ENCODE measurements at places on chromosomes 16 and 17. TPM values are rescaled to one million over a fixed set of nuclear protein-coding genes. Genes with fewer than 3 reads are reported as not detected.

Gene PLEKHH3
- total RNA-seq, result 33.8 TPM

Gene MEIOB
- total RNA-seq, result not detected

Gene COASY
- total RNA-seq, result 33.1 TPM

Gene CCL1
- not detected for total RNA-seq

Gene TPSG1
- total RNA-seq, result not detected

Gene OTOP2
- not detected for total RNA-seq

Gene SCPEP1
- total RNA-seq, result 12.2 TPM

Gene ZFHX3
- total RNA-seq, result 28.9 TPM

Gene CDH3
- total RNA-seq, result not detected

Gene INCA1
- 3.2 TPM for total RNA-seq

DNA sequence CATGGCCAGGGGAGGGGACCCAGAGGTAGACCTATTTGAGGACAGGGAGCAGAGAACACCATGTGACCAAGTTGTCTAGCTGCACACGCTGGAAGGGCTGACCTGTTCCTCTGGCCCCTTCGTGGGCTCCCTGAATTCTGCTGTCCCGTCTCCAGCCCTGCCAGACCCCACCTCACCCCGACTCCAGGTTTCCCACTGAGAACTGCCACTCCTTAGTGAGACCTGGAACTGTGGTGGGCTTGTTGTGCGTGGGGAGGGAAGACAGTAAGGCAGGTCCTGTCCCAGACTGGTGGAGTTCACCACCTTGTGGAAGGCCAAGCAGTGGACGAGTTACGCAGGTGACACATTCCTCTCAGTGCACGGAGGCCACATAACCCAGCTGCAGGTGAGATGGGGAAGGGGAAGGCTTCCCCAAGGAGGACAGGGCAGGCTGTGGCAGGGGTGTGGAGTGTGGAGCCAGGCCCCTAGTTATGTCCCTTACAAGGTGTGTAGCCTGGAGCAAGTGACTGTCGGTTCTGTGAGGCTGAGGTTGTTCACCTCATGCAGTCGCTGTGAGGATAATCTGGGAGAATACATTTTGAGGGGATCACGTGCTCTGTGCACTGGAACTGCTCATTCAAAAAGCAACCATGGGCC is 54.7 kb downstream of the USP22 start:
- no peak overlapping the region for H3K4me3 ChIP-seq
- H3K27me3 ChIP-seq, result no peaks in the 10 kb centered on the region
- H3K36me3 ChIP-seq, result no peaks in the 10 kb centered on the region
- no peaks in the 10 kb centered on the region for H3K4me1 ChIP-seq

GRCh38 chr16:31200821-31201568 is 1.6 kb downstream of the PYCARD start:
- no peaks in the 10 kb centered on the region for H3K27me3 ChIP-seq
- H3K27ac ChIP-seq, result no peak overlapping the region
- H3K4me1 ChIP-seq, result peaks cover 11% of the 10 kb centered on the region
- no peak for DNase-seq
- H3K36me3 ChIP-seq, result no peaks in the 10 kb centered on the region

DNA sequence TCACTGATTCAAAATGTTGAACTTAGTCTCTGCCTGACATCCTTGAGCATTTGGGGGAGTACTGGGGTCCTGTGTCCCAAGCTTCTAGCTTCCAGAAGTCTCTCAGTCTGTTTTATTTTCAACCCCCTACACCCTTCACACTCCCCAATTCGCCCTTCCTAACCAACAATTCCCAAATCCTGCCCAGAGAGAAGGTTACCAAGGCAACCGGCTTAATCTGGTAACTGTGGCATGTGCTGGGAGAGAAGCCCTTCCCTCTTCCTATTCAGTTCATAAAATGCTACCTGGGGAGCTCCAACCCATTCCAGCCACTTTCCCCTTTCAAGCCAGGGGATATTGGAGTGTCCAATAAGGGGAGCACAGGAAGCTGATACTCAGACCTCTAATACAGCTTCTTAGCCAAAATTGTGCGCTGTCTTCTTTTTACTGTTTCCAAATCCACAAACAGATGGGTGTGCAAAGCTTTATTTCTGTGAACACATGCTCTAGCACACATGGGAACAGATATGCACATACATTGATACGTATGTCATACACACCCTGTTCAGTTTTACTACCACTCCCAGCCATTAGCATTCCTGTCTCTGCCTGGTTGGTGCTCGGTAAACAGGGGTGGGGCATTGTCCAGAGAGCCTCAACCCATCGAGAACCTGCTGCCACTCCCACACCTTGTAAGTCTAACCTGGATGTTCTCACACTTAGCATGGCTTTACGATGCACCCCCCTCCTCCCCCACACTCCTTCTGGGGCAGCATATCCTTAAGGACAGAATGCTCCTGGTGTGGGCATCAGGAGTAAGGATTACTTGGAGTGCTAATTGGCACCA is 1.1 kb upstream of the RAPGEFL1 start:
- no peak for DNase-seq
- H3K27ac ChIP-seq, result no peak overlapping the region
- peaks cover 2% of the 10 kb centered on the region for H3K36me3 ChIP-seq
- no peaks in the 10 kb centered on the region for H3K27me3 ChIP-seq
- no peak overlapping the region for H3K4me3 ChIP-seq
- peaks cover 2% of the 10 kb centered on the region for H3K4me1 ChIP-seq

- no peak overlapping the region for H3K27ac ChIP-seq
- no peaks in the 10 kb centered on the region for H3K36me3 ChIP-seq
- H3K27me3 ChIP-seq, result no peaks in the 10 kb centered on the region
- peak overlapping the region; percentile 1 for H3K4me3 ChIP-seq
Measured at GRCh38 chr17:43400943-43401717, 2.3 kb downstream of the ARL4D start.

- no peaks in the 10 kb centered on the region for H3K27me3 ChIP-seq
- no peaks in the 10 kb centered on the region for H3K36me3 ChIP-seq
- no peak overlapping the region for H3K4me3 ChIP-seq
- no peak for DNase-seq
- no peaks in the 10 kb centered on the region for H3K4me1 ChIP-seq
Measured at GRCh38 chr17:12865769-12866168, 76.5 kb downstream of the ARHGAP44 start.

DNA sequence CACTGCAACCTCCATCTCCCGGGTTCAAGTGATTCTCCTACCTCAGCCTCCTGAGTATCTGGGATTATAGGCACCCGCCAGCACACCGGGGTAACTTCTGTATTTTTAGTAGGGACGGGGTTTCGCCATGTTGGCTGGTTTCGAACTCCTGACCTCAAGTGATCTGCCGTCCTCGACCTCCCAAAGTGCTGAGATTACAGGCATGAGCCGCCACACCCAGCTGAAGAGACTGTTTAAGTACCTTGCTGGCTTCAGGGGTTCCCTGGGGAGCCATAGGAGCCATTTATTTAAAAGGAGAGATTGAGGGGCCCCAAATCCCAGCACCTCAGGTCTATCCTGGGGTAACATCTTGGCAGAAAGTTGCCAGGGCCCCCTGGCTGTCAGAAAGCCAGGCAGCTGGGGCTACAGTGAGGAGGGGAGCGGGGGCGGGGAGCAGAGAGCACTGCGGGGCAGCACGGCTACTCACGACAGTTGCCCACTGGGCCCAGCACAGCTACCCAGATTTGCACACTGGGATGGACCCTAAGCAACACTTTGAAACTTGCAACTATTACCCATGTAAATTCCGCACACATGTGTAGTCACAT is 1.6 kb downstream of the SNAI3 start:
- H3K27ac ChIP-seq, result peak overlapping the region; percentile 79
- no peak for DNase-seq
- no peaks in the 10 kb centered on the region for H3K27me3 ChIP-seq
- H3K4me3 ChIP-seq, result peak overlapping the region; percentile 86
- H3K4me1 ChIP-seq, result peaks cover 42% of the 10 kb centered on the region
- H3K36me3 ChIP-seq, result no peaks in the 10 kb centered on the region

DNA sequence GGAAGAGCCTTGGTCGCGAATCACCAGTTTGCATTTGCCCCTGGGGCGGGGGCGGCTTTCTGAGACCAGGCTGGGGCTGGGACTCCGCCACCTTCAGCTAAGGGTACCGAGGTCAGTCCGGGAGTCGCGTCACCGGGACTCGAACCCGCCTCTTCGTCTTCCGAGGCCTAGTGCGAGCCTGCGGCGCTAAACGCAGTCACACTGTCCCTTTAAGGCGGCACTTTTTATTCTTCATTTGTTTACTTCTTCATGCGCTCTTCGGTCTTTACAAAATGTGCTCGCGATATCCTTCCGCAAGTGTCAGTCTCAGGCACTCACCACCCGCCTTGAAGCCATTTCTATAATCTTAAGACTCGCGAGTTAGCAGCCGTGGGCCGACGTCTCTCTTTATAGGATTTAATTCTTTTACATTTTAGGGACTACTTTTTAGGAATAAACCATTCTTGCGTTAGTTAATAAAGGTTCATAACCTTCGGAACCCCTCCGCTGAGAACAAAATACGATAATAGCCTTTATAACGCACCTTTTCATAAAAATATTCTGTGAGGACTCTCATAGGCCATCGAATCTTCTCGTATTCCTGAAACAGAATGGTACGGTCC is 593 bp upstream of the HEXIM1 start:
- H3K27ac ChIP-seq, result peak overlapping the region; percentile 97
- peak overlapping the region; percentile 76 for H3K4me3 ChIP-seq
- peaks cover 28% of the 10 kb centered on the region for H3K4me1 ChIP-seq

- H3K27ac ChIP-seq, result no peak overlapping the region
- no peaks in the 10 kb centered on the region for H3K27me3 ChIP-seq
- peaks cover 95% of the 10 kb centered on the region for H3K36me3 ChIP-seq
- no peaks in the 10 kb centered on the region for H3K4me1 ChIP-seq
- DNase-seq, result no peak
Measured at GRCh38 chr17:40260528-40260927, 27.2 kb upstream of the CDC6 start.

DNA sequence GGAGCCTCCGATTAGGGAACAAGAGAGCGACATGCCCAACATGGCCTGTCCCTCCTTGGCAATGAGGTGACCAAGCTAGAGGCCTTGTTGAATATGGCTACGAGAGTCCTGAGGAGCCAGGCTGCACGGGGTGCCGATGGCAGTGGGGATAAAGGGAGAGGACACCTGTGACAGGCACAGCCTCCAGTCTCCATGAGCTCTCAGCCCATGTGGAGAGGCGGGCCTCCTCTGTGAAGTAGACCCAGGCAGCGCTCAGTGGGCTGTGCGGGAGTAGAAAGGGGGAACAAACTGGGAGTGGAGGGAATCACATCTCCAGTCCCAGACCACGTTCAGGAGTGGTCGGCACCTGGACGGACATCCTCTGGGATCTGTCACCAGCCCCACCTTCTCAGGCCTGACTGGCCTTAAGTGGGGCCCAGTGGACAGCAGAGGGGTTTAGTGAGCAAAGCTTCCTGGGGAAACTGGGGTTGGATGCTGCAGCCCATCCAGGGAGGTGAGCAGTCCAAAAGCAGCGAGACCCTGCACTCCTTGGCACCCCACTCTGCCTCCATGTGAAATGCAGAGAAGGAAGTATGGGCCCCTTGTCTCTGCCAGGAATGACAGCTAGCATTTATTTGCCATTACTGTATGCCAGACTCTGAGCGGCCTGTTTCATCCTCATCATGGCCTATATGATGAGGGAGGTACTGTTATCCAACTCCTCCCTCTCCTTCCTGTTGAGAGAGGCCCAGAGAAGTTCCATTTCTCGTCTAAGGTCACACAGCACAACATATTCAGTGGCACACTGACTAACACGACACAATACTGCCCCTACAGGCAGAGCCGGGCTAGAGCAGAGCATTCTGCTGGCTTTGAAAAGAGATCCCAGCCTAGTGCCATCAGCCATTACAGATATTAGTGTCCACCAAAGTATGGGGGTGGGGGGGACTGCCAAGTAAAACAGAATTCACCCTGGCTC is 4.5 kb upstream of the TMEM92 start:
- H3K36me3 ChIP-seq, result no peaks in the 10 kb centered on the region
- H3K4me1 ChIP-seq, result no peaks in the 10 kb centered on the region
- no peaks in the 10 kb centered on the region for H3K27me3 ChIP-seq
- no peak overlapping the region for H3K4me3 ChIP-seq
- DNase-seq, result peak; percentile 78

DNA sequence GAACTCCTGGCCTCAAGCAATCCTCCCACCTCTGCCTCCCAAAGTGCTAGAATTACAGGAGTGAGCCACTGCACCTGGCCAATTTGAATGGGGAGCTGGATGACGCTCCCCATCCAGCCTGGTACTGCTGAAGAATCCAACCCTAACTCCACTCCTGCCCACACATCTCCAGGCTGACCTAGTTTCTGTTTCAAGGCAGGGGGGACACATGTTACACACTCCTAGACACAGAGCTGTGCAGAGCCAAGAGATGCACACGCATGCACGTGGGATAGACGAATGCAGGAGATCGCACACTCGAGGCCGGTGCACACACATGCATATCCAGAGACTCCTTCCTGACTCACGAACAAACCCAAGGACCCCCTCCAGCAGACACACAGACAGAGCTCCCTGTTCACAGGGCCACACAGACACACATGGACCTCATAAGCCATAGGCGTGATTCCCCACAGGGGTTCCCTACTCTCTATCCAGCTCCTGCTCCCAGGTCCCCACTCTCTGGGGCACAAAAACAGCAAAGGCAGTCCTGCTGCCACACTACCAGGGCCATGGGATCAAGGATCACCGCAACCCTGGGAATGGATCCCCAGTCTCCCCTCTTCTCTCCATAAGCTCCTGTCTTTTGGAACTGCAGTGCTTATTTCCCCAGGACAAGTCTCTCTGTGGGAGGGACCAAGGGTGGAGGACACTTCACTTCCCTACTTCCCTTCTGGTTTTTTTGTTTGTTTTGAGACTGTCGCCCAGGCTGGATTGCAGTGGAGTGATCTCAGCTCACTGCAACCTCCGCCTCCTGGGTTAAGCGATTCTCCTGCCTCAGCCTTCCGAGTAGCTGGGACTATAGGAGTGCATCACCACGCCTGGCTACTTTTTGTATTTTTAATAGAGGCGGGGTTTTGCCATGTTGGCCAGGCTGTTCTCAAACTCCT is 14.4 kb downstream of the EPOP start:
- H3K4me1 ChIP-seq, result no peaks in the 10 kb centered on the region
- no peak for DNase-seq
- H3K27ac ChIP-seq, result no peak overlapping the region
- H3K4me3 ChIP-seq, result no peak overlapping the region
